ENCODE measurements at places on chromosomes 1 and 21.
A peak's percentile ranks its signal among the peaks of the same experiment; 100 is the strongest.

DNA sequence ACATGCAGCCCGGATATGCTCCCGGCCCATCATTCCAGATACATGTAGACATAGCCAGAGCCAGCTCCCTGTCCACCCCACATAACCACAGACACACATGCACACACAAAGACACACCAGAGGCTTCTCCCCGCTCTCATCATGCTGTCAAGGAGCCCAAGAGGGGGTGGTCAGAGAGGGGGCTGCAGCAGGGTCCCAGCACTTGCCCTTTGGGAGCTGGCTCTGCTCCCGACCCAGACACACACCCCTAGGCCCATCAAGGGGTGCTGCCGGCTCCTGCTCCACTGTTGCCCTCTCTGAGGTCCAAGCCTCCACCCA lies 2.6 kb downstream of the PTAFR start:
- DNase-seq = no peak

DNA sequence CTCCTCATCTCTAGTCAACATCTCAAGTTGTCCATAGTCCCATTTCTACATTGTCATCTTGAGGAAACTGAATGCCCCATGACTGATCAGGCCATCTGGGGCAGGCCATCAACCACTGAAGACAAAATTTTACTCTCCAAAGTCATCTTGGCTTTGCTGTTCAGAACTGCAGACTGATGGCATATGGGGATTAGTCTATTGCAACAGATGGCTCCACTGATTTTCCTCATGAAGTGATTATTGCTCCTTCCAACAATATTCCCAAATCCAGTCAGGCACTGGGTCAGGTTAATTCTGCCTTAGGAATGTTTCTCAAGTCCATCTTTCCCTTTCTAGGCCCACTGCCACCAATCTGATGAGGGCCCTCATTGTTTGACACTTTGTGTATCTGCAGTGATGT lies 101.7 kb downstream of the ESRRG start:
- DNase-seq = no peak

- DNase-seq = peak; percentile 10
Observed at GRCh38 chr1:24415910-24416665, 486 bp downstream of the NIPAL3 start.

DNA sequence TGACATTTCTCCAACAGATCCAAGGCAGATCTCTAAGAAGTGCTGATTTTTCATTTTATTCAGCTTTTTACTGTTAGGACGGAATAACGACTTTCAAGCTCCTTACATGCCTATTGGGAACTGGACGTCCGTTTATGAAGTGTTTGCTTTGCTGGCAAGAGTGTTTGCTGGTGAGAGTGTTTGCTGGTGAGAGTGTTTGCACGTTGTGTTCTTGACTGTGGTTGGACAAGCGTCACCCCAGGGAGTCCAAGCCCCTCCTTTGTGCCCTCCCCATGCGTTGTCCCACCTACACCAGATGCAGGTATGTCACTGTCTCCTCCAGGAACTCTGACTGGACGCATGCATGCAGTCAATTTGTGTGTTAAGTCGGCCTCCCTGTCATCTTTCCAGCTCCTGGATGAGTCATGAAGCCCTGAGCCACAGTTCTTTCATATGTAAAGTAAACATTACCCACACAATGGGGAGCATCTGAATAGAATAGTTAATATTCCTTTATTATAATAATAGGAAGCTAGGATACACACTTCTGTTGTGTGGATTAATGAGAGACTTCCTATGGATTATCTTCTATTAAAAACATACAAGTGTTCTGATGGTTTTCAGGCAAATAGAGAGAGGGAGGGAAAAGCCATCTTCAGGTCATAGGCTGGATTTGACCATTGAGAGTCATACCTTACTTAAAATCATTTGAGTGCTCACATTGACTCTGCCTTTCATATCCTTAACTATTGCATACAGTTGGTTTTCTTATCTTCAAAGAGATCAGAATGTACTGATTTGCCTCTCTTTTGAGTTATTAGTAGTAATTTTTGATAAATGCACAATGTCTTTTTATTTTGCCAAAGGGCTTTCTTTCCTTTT lies 119.2 kb downstream of the GALNT2 start:
- DNase-seq = no peak

- DNase-seq = no peak
Observed at GRCh38 chr1:119006406-119007279, 18.5 kb upstream of the TBX15 start.

- no peak for DNase-seq
Observed at GRCh38 chr1:99728494-99729235, 37.8 kb downstream of the FRRS1 start.

GRCh38 chr1:185096531-185096930 lies 51.2 kb downstream of the RNF2 start:
- no peak for DNase-seq

- no peak for DNase-seq
Observed at GRCh38 chr1:110148961-110149360, 1.3 kb upstream of the SLC6A17 start.

DNA sequence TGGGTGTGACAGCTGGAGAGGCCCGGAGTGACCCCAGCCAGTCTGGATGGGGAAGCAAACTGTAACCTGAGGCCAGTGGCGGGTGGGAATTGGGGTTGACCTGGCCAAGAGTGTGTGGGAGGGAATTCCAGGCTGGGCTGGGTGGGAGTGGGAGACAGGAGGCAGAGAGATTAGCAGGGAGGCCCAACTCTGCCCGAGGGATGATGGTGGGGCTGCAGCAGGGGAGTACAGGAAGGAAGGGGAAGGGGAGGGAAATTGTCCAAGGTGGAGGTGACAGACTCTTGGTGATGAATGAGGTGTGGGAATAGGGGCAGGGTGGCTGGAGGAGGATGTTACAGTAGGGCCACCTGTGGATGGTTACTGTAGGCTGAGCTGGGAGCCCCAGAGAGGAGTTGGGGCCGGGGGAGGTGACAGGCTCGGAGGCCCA lies 40.4 kb downstream of the HUNK start:
- no peak for DNase-seq

- no peak for DNase-seq
Observed at GRCh38 chr1:80892539-80892938, 908.2 kb upstream of the ADGRL2 start.

DNA sequence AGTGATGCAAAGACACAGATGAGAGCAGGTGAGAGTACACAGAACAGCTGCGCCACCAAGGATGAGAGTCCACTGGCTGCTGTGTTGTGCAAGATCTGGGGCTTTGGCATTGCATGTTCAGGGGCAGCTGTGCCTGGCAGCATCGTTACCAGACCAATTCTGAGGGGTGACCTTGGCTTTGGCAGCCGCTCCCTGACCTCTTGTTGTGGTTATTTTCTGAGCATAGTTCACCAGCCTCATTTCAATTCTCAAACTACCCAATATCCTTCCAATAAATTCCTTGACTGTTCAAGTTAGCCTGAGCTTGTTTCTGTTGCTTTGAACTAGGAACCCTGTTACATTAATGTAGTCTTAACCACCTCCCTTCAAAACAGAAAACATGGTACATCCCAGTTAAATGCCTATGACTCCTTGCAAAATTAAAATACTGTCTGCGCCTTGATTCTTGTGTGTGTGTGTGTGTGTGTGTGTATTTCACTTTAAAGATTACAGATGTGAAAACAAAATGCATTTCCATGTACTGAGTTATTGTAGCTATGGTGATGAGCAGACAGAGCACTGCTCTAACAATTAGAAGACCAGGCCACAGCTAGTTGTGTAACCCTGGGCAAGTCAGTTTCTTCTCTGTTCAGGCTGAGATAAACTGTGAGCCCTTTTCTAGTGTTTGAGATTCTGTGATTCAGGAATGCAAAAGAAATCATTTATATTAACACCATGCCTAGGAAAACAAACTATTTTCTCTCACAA lies 106.3 kb upstream of the GUCA2B start:
- DNase-seq = no peak

DNA sequence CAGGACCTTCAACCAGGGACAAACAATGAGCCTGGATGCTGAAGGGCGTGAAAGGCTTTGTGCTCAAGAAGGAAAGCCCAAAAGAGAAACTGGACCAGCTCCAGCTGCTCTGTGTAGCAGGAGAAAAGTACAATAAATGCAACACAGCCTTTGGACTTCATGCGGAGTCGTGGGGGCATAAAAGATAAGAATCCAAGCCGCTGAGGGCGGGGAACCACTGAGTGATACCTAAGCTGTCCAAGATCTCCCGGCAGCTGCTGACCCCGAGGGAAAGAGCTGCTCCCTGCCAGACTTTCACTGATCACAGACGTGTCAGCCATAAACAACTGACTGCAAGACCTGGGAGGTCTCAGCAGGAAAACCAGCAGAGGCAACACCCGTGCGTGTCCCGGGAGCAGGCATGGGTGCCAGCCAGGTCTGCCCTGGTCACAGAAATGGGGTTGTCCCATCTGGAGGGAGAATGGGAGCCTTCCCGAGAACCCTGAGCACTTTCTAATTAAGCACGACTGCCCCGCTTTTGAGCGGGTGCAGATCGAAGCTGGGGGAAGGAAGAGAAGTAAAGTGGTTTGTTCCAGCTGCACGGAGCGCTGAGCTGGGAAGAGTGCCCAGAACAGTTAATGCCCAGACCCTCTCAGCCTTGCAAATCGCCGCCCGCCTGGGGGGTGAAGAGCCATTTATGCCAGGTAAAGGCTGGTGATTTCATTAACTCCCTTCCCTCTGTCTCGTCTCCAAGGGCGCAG lies 68.3 kb upstream of the TARDBP start:
- DNase-seq = no peak

DNA sequence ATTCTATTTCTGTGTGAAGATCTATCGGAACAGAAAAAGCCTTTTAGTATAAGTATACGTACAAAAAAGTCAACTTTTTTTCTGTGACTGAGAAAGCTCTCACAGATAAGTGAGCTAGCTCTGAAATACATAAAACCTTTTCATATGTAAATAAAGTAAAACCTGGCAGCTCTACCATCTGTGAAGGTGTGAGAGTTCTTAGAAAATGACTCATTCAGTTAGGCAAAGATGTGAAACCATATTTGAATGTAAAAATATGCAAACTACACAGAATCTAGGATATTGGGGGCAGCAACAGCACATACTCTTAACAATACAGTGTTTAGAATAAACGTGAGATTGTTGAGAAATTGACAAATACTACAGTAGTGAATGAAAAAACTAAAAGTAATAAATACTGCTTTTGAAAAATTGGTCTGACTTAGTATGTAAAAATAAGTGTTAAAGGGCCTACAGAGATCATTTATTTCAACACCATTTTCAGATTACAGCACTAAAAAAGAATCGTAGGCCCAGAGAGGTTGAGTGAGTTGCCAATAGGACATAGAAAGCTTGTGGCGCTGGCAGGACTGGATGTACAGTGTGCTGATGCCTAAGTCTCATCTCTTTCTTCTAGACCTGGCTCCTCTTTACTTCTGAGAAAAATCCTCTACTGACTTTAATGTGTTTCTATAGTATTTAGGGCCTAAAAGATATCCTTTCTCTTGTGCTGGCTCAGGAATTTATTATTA lies 19.8 kb downstream of the ATP6V1G3 start:
- no peak for DNase-seq

GRCh38 chr1:25561421-25562100 lies 18.2 kb downstream of the LDLRAP1 start:
- no peak for DNase-seq

DNA sequence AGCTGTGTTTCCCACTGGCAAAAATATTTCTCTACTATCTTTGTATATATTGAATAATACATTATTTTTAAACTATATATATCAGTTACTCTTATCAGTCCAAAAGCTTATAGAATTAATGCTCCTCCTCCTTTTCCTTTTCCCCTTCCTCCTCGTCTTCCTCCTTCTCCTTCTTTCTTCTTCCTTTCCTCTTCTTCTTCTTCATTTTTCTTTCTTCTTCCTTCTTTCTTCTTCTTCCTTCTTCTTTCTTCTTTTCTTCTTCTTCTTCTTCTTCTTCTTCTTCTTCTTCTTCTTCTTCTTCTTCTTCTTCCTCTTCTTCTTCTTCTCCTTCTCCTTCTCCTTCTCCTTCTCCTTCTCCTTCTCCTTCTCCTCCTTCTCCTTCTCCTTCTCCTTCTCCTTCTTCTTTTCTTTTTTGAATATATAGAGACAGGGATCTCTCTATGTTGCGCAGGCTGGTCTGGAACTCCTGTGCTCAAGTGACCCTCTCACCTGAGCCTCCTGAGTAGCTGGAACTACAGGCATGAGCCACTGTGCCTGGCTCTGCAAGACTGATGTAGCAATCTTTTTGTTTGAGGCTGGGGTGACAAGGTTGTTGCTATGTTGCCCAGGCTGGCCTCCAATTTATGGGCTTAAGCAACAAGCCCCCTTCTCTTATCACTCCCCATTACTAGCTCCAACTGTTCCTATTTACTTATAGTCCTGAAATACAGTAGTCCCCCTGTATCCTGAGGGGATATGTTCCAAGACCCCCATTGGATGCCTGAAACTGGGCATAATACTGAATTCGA lies 47.4 kb downstream of the MAGI3 start:
- no peak for DNase-seq

DNA sequence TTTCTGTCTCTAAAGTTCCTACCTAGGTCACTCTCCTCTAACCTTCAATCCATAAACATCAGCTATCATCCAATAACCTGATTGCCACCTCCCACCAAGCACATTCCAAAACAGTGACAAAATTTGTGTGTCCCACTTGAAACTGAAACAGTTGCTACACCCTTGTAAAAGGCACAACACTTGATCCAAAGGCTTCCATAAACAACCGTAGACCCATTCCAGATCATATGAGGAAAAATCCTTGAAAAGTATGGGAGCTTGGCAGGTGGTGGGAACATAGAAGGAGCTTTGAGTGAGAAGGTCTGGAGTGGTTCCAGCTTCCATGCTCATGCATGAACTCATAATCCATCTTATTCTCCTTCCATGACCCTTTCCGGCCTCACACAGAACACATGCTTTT lies 82.0 kb upstream of the ATP1A1 start:
- DNase-seq = no peak

DNA sequence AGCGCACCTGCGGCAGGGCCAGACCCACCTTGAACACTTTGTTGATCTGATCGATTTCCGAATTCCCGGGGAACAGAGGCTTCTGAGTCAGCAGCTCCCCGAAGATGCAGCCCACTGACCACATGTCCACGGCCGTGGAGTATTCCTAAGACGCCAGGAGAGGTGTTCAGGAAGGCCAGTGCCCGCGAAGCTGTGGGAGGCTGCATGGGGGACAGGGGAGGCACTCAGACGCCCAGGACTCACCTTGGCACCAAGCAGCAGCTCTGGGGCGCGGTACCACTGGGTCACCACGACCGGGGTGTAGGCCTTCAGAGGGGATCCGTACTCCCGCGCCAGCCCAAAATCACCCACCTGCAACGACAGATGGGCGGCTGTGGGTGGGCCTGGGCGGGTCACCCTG lies 11.2 kb upstream of the SLC35E2B start:
- no peak for DNase-seq

- no peak for DNase-seq
Observed at GRCh38 chr1:228510101-228510802, 23.1 kb downstream of the RNF187 start.

GRCh38 chr21:34498623-34499022 lies 13.4 kb downstream of the KCNE1 start:
- no peak for DNase-seq

DNA sequence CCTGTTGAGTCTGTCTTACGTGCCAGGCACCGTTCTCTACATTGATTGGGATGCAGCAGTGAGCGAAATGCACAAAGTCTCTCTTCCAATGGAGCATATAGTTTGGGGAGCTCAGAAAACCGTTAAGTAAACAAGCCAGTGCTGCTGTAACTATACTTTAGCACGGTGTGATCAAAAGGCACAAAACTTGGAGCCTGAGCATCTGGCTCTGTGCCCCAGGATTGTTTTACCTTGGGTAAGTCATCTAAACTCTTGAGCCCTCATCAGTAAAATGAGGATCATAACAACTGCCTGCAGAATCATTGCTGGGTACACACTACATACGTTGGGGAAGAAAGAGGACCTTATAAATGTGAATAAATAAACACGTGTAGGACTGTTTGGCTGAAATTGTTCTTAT lies 1.8 kb downstream of the HHIPL2 start:
- DNase-seq = no peak

Measured in activated T-helper 9 cell treated with anti-CD3 and anti-CD28 coated beads, Interleukin-2, amount 50 U/mL, for 16 hours (primary cell).